NCI-H510A (cell line): ENCODE measurements at places on chromosomes 12 and 14.

DNA sequence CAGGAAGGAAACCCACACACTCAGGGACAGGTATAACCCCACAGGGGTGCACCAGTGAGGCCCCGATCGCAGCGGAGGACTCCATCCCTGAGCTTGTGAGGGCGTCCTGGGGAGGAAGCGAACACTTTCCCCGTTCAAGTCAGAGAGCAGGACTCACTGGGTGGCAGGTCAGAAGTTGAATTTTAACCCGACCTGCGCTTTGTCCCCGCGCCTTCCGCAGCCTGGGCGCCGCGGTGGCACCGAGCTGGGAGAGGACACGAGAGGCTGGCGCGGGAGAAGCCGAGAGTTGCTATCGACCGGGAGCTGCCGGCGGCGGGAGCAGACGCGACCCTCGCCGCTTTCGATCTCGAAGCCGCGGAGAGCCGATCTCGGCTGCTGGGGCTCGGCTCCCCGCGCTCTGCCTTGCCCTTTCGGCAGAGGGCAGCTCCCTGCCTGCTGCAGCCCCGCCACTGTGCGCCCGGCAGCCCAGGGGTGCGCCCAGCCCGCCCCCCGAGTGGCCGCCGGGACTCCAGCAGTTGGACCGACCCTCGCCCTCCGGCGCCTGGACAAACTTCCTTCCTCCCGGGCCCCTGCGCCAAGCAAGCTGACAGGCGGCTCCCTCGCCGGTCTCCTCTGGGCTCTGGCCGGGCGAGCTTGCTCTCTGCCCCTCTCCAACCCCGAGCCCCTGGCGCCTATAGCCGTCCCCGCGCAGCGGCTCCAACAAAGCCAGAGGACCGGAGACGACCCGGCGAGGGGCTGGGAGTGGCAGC, 918 bp downstream of the LIN7A start:
- peak; percentile 78 for DNase-seq

GRCh38 chr14:89430391-89431236, 13.6 kb upstream of the FOXN3 start:
- no peak for DNase-seq

- DNase-seq = no peak
Observed at GRCh38 chr12:47938093-47938492, 25.3 kb upstream of the TMEM106C start.

GRCh38 chr12:121792607-121793439, 665 bp downstream of the RHOF start:
- no peak for DNase-seq

- DNase-seq = no peak
Observed at GRCh38 chr12:93624595-93625294, 52.3 kb downstream of the SOCS2 start.

DNA sequence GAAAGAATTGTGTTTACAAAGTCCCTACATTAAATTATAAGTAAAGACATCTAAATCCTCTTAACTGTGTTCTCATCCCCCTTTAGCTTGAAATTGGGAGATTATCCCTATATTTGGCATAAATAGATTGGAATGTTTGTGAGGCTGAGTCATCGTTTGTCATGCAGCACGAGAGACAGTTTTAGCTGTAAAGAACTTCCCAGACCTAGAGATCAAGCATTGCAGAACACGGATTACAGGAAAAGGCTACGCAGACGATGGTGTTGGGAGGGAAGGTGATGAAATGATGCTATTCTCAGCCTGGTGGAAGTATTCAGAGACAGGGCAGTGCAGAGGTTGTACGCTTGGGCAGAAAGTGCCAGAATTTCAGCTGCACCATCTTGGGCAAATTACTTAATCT, 93.8 kb downstream of the PTPRB start:
- DNase-seq = no peak

GRCh38 chr14:55384536-55384935, 27.1 kb downstream of the ATG14 start:
- DNase-seq = no peak

GRCh38 chr12:3493043-3493858, 2.2 kb downstream of the PRMT8 start:
- DNase-seq = peak; percentile 17

GRCh38 chr12:99250091-99250490, 397.5 kb upstream of the GARIN6 start:
- DNase-seq = no peak

GRCh38 chr12:104142543-104142942, 4.5 kb upstream of the NFYB start:
- DNase-seq = no peak

- DNase-seq = peak; percentile 48
Observed at GRCh38 chr14:55438066-55438683, 2.2 kb downstream of the TBPL2 start.

- no peak for DNase-seq
Observed at GRCh38 chr14:96626916-96627315, 124.7 kb downstream of the PAPOLA start.

GRCh38 chr14:33370426-33370825, 431.7 kb downstream of the NPAS3 start:
- no peak for DNase-seq

DNA sequence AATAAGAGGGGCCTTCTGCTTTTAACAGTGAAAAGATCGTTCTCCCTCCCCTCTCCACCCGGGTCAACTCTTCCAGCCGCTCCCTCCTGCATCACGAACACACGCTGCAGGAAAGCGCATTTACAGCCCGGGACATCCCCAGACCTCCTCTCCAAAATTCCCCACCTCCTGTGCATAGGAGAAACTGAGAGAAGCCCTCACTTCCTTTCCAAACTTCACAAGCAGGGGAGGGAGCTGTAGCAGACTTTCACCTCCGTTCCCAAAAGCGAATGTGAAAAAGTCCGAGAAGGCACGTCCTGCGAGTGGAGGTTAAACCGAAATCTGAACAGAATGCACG, 513 bp downstream of the BCAT1 start:
- DNase-seq = no peak

DNA sequence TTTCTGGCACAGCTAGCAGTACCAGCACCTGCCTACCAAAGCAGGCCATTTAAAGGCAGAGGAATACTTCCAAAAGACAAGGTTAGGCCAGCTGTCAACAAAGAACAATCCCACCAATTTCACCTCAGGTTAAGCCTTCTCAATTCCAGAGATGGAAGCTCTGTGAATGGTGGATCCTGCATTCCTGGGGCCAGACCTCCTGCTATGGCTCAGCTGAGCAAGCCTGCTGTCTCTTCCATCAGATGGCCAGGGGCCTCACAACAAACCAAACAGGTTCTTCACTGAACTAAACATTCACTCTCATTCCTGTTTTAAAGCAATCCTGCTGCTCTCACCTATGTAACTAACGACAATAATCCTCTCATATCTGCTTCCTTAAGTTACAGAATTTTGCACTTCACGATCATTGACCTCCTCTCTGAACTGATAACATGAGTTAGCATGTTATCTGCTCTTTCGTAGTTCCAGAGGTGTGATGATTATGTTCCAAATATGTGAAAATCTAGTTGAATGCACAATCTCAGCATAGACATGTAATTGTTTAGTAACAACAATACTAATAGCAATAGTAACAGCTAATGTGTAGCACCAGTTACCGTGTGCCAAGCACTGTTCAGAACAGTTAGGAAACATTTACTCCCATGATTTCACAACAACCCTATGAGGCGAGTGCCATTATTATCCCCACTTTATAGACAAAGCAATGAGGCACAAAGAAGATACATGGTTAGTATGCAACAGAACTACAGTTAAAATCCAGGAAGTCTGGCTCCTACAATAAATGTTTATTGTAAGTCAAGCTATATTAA, 73.2 kb downstream of the SLC2A13 start:
- DNase-seq = no peak

DNA sequence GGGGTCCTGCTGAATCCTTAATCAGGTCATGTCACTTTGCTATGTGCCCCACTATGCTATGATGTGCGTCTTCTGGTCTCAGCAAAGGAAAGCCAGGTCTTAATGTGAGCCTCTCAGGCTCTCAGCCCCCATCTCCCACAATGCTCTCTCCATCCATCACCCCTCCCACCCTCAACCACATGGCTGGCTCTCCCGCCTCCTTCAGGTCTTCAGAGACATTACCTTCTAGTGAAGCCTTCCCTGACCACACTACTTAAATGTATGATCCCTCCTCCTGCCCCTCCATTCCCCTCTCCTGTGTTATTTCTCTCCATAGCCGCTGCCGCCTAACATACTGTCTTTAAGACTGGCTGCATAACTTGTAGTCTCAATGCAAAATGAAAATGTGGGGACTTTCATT, 50.5 kb downstream of the KRT80 start:
- no peak for DNase-seq

DNA sequence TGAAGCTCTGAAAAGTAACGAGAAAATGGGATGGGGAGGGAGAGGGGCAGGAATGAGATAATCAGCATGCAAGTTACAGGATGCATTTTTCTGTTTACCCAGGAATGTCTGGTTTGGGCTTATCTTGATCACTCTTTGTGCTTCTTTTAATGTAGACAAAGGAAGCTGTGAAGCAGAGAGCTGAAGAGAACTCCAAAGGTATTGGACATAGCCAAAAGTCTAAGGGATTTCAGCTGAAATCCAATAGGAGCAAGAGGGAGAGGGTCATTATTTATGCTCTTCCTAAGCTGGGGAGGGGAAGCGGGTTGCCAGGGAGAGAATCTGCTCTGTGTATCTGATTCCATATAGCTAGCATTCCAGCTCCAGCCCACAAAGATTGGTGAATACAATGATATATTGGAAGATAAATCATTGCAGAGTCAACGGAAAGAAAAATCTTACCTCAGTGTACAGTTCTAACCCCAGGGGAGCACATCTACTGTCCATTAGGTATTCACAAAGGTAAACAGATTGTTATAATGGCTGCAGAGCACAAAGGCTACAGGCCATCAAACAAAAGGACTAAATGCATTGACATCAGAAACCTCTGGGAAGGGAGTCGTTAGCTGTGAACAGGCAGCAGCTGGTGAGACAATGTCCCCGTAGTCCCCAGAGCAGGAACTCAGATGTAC, 61.0 kb upstream of the PELI2 start:
- peak; percentile 29 for DNase-seq

DNA sequence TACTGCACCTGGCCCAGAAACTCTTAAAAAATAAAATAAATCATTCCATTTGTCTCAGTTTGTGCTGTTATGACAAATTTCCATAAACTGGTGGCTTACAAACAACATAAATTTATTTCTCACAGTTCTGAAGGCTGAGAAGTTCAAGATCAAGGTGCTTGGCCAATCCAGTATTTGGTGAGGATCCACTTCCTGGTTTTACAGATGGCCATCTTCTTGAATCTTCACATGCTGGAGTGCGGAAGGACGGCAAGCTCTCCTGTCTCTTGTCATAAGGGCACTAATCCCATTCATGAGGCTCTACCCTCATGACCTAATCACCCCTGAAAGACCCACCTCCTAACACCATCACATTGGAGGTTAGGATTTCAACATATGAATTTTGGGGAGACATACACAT, 29.9 kb upstream of the MYBPC1 start:
- DNase-seq = no peak

GRCh38 chr12:116416166-116416565, 138.7 kb upstream of the MED13L start:
- no peak for DNase-seq

- DNase-seq = no peak
Observed at GRCh38 chr14:75138492-75138891, 11.6 kb upstream of the NEK9 start.

- DNase-seq = no peak
Observed at GRCh38 chr14:23442721-23443356, 7.4 kb upstream of the MYH7 start.

GRCh38 chr12:106229036-106229591, 18.7 kb downstream of the CKAP4 start:
- DNase-seq = no peak

- no peak for DNase-seq
Observed at GRCh38 chr14:38860530-38860929, 242.5 kb downstream of the SEC23A start.

DNA sequence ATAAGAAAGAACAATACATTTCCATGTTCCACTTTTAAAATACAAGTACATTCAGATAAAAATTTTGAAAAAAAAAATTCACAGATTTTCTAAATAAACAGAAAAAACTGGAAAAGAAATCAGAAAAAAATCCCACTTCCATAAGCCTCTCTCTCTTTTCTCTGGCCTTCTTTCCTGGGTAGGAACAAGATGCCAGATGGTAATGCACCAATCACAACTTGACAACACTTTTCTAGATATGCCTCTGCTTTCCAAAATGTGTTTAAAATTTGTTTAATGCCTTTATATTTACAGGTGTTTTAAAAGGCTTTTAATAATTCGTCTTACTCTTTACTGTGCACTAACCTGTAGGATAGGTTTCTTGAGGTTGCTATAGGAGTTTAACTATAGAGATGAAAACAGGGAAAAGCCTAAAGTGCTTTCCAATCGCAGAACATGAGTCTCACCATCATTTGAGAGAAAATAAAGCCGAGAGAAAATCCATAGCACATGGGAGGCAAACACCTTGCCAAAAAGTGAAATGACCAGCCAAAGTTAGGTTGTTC, 74.2 kb downstream of the TMTC1 start:
- no peak for DNase-seq

GRCh38 chr14:71122866-71123565, 215.8 kb downstream of the PCNX1 start:
- no peak for DNase-seq

DNA sequence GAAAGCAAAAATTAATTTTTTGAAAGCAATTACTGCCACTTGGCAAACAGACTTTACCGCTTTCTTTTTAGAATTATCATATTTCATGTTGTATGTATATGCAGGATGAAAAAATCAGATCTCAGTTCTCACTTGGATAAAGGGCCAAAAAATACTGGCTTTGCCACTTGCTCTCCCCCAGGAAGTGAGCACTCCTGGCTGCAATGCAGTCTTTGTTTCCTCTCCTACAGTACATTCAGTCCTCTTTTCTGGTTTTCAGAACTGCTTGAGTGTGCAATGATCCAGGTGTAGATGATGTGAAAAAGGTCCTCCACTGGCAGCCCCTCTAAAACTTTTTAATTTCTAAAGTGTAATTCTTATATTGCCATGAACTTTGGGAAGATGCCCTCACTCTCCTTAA, 183.4 kb downstream of the SLC25A21 start:
- no peak for DNase-seq

GRCh38 chr14:42222924-42223471, 616.3 kb downstream of the LRFN5 start:
- peak; percentile 72 for DNase-seq

DNA sequence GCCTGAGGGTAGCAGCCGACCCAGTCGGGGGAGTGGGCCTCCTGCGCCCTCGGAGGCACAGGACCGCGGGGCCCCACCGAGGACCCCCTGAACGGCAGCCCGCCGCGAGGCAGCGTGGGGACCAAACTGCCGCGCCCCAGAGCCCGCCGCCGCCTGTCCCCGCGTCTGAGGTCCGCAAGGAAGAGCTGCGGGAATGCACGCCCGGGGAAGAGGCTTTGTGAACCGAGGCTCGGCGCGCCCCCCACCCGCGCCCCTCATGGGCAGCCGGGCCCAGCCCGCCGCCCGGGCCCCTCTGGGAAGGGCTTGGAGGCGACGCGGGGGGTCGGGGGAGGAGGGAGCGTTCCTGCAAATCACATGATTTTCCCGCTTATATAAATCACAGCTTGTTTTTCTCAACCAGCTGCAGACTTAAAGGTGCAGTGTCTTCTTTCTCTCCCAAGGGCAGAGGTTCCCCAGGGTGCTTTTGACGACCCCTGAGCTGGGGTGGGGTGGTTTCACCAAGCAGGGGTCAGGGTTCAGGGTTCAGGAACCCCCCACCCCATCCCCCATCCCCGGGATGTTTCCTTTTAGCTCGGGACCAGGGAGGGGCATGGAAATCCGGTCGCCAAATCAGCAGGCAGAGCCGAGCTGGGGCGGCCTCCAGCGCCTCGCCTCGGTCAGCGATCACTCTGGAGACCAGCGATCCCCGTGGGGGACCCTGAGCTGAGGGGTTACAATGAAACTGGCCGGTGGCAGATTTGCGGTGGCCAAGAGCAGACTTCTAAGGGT, 44.7 kb upstream of the ATP23 start:
- peak; percentile 52 for DNase-seq

GRCh38 chr14:54420478-54421142, 20.6 kb downstream of the CNIH1 start:
- no peak for DNase-seq
